Mesothelial cell of epicardium (in vitro differentiated cells): ENCODE measurements at places on chromosomes 4 and X.

DNA sequence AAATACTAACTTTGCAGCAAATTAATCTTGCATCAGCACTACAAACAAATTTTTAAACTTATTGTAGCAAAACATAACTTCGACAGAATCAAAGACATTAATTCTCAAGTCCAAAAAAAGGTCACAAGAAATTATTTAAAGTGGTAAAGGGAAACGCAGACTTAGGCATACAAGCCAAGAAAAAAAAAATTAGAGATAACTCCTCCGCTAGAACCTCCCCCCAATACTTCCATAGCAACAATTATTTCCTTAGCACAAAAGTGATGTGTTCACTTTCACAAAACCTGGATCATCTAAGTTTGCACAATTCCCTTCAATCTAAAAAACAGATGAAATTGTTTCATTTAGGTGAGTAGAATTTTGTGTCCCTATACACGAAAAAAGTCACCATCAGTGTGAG is 1.1 kb downstream of the LRBA start:
- peaks cover 26% of the 10 kb centered on the region for H3K4me1 ChIP-seq
- H3K27me3 ChIP-seq = no peaks in the 10 kb centered on the region

- peaks cover 20% of the 10 kb centered on the region for H3K36me3 ChIP-seq
- H3K4me1 ChIP-seq = peaks cover 2% of the 10 kb centered on the region
- no peak for DNase-seq
Measured at GRCh38 chr4:4472344-4472958, 69.4 kb downstream of the STX18 start.

GRCh38 chr4:36351082-36351666 is 69.8 kb downstream of the DTHD1 start:
- H3K4me1 ChIP-seq = peaks cover 6% of the 10 kb centered on the region
- peaks cover 10% of the 10 kb centered on the region for H3K27me3 ChIP-seq
- peak overlapping the region; percentile 43 for H3K27ac ChIP-seq
- no peaks in the 10 kb centered on the region for H3K36me3 ChIP-seq
- DNase-seq = peak; percentile 25

DNA sequence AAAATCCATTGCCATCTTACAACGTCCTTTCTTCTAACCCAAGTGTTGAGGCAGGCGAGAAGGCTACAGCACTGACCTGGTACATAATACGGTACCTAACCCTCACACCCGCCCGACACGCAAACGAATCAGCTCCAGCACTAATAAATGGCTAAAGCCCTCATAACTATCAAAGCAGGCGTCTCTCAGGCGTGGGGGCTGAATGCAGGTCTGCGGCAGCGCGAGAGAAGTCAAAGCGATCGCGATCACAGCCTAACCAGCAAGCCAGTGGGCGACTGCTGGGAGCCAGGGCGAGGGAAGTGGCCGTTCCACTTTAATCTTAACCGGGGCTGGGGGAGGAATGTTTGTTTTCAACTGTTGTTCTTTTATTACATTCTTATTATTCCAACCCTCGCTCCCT is 1.5 kb downstream of the CDX4 start:
- H3K27me3 ChIP-seq = no peaks in the 10 kb centered on the region
- no peak overlapping the region for H3K4me3 ChIP-seq
- no peak for DNase-seq
- H3K36me3 ChIP-seq = no peaks in the 10 kb centered on the region
- H3K4me1 ChIP-seq = peaks cover 9% of the 10 kb centered on the region

DNA sequence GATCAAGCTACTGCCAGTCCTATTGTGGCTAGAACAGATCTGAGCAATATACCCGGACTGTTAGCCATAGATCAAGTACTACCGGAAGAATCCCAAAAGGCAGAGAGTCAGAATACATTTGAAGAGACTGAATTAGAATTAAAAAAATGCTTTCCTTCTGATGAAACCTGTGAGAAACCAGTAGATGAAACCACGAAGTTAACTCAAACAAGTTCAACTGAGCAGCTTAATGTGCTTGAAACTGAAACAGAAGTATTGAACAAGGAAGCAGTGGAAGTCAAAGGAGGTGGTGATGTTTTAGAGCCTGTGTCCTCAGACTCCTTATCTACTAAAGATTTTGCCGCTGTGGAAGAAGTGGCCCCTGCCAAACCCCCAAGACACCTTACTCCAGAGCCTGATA is 46.8 kb downstream of the WDR44 start:
- no peaks in the 10 kb centered on the region for H3K27me3 ChIP-seq
- no peak overlapping the region for H3K27ac ChIP-seq
- H3K4me1 ChIP-seq = peaks cover 2% of the 10 kb centered on the region
- DNase-seq = no peak
- H3K36me3 ChIP-seq = peaks cover 18% of the 10 kb centered on the region
